ENCODE measurements at places on chromosomes 6 and 20. TPM values are rescaled to one million over a fixed set of nuclear protein-coding genes. Genes with fewer than 3 reads are reported as not detected.

Gene RPS18
- 1,903 TPM for polyA plus RNA-seq

Gene RAET1G
- polyA plus RNA-seq, result 0.20 TPM

DNA sequence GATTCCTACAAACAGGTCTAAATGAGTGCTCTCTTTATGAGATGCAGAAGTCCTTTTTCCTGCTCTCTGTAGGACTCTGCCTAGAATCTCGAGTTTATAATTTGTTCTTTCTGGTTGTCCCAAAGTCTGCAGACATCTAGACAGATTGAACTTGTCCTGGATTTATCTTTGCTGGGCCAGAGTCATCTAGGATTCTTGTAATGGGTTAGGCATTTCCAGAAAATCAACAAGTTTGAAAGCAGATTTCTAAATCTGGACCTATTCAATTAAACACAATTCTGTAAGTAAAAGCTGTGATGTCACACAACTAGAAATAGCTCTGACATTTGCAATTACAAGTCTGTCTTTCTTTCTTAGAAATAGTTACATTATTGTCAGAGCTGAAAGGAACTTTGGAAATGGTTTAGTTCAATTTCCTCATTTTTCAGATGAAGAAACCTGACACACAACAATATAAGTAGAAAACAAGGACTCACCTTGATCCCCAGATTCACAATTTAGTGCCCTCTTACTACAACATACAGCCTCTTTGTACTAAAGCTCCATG, 4.2 kb upstream of the RSPO3 start:
- no peak for DNase-seq

GRCh38 chr20:45817376-45818194, 5.1 kb downstream of the UBE2C start:
- DNase-seq, result no peak

- no peak for DNase-seq
Measured at GRCh38 chr20:53399592-53400335, 193.9 kb downstream of the ZNF217 start.

DNA sequence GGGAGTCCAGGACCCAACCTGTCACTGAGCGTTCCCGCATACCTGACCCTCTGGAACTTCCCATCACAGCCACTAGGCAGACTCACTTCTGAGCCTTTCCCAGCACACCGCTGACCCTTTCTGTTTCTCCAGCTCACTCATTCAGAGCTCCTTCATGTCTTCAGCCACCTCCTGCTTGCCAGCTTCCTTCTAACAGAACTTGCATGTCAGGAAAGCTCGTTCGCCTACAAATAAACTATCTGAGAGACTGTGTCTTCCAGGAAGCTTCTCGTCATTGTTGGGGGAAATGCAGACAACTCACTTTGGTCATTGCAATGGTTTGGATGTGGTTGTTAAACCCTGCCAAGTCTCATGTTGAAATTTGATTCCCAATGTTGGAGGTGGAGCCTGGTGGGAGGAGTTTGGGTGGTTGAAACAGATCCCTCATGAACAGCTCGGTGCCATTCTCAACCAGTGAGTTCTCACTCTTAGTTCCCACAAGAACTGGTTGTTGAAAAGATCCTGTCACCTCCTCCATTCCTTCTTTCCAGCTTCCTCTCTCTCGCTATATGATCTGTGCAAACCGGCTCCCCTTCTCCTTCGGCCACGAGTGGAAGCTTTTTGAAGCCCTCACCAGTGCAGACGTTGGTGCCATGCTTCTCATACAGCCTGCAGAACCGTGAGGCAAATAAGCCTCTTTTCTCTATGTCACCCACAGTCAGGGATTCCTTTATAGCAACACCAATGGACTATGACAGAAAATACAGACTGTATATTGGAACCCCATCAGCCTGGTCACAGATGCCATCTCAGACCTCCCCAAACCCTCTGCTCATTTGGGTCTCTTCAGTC, 1.4 kb upstream of the MUC21 start:
- no peak for DNase-seq

Gene GPR63
- polyA plus RNA-seq, result 0.29 TPM

Data from right cardiac atrium (tissue), 5 donors.